ENCODE measurements at places on chromosomes 13 and 19.

DNA sequence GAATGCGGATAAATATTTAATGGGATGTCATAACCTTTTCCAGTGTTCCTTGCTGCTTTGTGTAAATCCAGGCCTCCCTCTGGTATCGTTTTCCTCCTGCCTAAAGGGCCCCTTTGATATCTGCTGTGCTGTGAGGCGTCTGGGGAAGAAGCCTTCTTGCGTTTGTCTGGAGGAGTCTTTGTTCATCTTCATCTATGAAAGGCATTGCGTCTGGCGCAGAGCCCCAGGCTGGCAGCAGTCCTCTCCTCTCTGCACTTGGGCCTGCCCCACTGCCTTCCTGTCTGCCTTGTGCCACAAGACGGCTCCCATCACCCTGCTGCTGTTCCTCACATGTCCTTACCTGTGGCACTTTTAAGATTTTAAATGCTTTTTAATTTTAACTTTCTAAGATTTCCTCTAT is 9.8 kb downstream of the PROZ start:
- no peak for DNase-seq

- no peak for DNase-seq
These were observed 101.8 kb downstream of the SOX1 start for GRCh38 chr13:112168761-112169160.

DNA sequence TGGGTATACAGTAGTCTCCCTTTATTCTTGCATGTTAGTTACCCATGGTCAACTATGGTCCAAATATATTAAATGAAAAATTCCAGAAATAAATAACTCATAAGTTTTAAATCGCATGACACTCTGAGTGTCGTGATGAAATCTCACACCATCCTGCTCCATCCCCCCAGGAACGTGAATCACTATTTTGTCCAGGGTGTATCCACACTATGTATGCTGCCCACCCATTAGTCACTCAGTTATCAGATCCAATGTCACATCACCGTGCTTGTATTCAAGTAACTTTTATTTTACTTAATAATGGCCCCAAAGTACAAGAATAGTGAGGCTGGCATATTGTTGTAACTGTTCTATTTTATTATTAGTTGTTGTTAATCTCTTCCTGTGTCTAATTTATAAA is 115.8 kb upstream of the SERP2 start:
- no peak for DNase-seq

GRCh38 chr13:92679602-92680001 is 547.0 kb upstream of the GPC6 start:
- no peak for DNase-seq

DNA sequence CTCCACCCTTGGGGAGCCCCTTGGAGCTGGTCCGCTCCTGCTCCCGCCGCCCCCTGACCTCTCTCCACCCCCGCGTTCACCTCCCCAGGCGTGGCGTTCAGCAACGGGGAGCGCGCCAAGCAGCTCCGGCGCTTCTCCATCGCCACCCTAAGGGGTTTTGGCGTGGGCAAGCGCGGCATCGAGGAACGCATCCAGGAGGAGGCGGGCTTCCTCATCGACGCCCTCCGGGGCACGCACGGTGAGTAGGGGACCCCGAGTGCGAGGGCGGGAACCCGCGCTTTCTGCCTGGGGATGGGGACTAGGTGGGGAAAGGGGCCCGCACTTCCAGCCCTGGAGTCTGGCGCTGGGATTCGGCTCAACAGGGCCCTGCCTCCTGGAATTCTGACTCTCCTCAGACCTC is 1.7 kb downstream of the CYP2A13 start:
- DNase-seq, result no peak

- peak; percentile 49 for DNase-seq
These were observed 10.2 kb upstream of the JSRP1 start for GRCh38 chr19:2266183-2266993.

- DNase-seq, result no peak
These were observed 14.4 kb downstream of the TTYH1 start for GRCh38 chr19:54429545-54430227.

DNA sequence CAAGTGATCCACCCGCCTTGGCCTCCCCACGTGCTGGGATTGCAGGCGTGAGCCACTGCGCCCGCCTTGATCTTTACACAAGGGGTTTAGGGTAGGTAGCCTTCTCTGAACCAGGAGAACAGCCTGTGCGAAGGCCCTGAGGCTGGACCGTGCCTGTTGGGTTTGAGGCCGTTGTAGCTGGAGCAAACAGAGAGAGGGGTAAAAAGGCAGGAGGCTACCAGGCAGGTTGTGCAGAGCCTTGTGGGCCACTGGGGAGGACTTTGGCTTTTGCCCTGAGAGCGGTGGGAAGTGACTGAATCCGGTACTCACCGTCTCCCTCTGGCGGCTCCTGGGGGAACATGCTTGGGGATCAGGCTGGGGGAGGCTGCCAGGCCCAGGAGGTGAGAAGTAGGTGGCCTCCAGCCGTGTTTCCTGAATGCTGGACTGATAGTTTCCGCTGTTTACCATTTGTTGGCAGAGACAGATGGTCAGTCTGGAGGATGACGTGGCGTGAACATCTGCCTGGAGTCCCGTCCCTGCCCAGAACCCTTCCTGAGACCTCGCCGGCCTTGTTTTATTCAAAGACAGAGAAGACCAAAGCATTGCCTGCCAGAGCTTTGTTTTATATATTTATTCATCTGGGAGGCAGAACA is 24.6 kb downstream of the SPC24 start:
- peak; percentile 79 for DNase-seq

- DNase-seq, result no peak
These were observed 15.2 kb upstream of the STRN4 start for GRCh38 chr19:46761418-46761831.

GRCh38 chr13:85519363-85519762 is 279.9 kb downstream of the SLITRK6 start:
- no peak for DNase-seq

GRCh38 chr19:17109962-17110598 is 34.5 kb downstream of the MYO9B start:
- DNase-seq, result no peak

DNA sequence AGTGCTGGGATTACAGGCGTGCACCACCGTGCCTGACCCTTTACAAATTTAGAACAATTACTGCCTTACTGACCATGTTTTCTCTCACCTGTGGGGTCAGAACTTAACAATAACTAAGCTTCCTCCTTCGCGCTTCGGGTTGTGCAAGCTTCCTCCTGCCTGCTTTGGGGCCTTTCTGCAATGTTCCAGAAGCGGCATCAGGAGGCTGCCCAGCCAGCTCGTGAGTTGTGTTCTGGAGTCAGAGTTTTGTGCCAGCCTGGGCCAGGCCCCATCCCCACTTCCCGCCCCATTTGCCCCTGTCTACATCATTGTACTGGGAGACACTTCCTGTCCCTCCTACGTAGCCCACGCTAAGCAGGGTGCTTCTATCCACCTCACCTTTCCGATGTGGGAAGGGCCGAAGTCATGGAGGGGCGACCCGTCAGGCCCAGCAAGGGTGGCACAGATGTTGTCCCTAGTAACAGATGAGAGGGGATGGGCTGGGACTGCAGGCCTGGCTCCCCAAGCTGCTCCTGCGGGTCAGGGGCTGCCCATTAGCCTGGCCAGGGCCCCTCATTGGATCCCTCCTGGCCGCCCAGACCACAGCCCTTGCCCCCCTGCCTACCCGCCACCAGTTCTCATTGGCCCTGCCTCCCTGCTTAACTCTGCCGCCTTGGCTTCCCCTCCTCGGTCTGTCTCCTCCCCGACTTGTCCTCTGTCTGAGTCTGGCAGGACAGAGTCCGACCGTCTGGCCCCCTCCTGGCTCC is 13.4 kb downstream of the UHRF1 start:
- DNase-seq, result no peak

GRCh38 chr19:13104848-13105711 is 2.4 kb upstream of the LYL1 start:
- no peak for DNase-seq

DNA sequence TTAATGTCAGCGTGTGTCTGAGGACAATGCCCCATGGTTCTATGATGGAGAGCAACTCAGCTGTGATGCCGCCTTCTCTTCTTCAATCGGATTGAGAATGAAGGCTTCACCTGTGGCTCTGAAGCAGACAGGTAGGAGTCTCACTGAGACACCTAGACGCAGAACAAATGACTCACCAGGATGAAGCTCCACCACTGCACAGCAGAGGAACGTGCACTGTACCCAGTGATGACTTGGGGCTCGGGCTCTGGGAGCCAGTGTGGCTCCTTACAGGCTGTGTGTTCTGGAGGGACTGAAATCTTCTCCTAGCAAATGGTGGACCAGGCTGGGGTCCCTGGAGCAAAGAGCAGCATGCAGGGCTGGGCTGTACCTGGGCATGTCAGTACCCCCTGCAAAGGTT is 44.0 kb downstream of the CCDC70 start:
- DNase-seq, result no peak

DNA sequence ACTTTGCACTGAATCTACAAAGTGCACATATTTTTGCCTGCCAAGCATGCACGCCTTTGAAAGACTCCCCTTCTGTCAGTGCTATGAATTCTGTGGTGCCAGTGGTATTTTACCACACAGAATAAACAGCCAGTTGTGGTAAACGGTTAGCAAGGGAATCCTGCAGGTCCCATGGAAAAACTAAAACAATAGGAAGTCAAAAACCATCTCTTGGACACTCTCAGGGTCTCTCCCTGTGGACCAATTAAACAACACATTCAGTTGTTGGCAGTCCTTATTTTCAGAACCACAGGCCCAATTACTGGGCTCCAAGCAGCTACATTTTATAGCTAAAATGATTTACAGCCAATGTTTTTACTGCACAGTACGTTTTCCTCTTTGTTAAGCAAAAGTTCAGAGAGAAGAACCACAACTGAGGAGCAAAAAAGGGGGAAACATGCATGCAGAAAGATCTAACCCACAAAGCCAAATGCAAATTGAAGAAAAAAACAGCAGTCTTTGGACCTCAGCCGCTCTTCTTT is 116.9 kb downstream of the KCTD12 start:
- no peak for DNase-seq

- DNase-seq, result no peak
These were observed 1.1 kb downstream of the ARL11 start for GRCh38 chr13:49629196-49629938.

- DNase-seq, result no peak
These were observed 11.5 kb upstream of the ACOD1 start for GRCh38 chr13:76936763-76937162.

GRCh38 chr13:73092829-73093228 is 34.0 kb downstream of the KLF5 start:
- DNase-seq, result no peak

DNA sequence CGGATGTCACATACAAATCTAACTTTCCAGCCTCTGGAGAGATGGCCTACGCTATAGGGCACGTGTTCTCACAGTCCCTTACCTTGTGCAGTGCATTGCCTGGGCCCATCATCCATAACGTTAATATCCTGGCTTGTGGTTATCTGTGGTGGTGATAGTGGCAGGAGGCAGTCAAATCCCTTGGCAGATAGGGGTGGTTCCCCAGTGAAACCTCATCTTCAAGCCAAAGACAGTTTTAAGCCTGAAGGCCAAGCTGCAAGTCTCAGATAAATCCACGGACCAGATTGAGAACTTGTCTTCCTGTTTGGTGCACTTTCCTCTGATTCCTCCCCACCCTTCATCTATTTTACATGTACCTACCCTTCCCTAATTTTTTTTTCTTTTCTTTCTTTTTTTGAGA is 4.3 kb upstream of the FBXO17 start:
- DNase-seq, result no peak
